ENCODE measurements at places on chromosomes 5 and 9. TPM values are rescaled to one million over a fixed set of nuclear protein-coding genes. Genes with fewer than 3 reads are reported as not detected.

Gene PCAT7
- not detected for total RNA-seq

Gene HMMR
- total RNA-seq: 17.7 TPM

Gene BTF3
- 332 TPM for total RNA-seq

Gene TCOF1
- 17.2 TPM for total RNA-seq

Gene PCDHB10
- 6.1 TPM for total RNA-seq

Gene KLHL3
- 15.5 TPM for total RNA-seq

Measured in tongue (tissue), 3 donors.